ENCODE measurements at places on chromosomes 11 and 22.
A peak's percentile ranks its signal among the peaks of the same experiment; 100 is the strongest.

DNA sequence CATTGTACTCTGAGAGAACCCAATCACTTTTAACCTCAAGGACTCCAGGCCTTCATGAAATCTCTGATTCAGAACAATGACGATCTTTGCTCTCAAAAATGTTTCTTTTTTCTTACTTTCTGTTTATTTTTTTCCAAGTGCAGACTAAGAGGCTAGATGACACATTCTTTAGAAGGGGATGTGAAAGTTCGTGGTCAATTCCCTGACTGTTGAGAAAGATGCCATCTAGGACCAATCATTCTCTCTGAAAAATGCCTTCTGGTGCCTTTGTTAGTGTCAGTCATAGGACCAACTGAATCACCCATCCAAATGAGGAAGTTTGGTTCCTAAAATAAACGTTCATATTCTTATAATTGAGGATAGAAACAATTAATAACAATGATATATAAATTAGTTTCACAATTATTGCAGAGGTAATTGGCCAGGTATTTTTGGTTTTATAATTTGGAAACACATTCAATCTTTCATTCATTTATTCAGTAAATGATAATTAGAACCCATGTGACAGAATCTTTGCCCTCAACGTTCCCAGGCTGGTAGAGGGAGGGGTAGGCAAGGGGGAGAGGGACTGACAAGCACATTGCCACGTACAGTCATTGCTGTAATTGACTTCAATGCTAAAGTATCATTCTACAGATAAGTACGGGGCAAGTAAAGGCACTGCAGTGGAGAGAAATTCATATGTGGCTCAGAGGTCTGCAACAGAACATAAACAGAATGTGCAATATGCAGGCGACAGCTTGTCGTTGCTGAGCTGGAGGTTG lies 333.4 kb upstream of the MPPED2 start:
- peak; percentile 6 for DNase-seq

- peak; percentile 32 for DNase-seq
These were observed 81.9 kb downstream of the LRRC32 start for GRCh38 chr11:76588455-76589325.

- DNase-seq, result no peak
These were observed 44.7 kb upstream of the CXCR5 start for GRCh38 chr11:118838905-118839553.

- no peak for DNase-seq
These were observed 65.6 kb upstream of the OR5AK2 start for GRCh38 chr11:56923116-56923515.

DNA sequence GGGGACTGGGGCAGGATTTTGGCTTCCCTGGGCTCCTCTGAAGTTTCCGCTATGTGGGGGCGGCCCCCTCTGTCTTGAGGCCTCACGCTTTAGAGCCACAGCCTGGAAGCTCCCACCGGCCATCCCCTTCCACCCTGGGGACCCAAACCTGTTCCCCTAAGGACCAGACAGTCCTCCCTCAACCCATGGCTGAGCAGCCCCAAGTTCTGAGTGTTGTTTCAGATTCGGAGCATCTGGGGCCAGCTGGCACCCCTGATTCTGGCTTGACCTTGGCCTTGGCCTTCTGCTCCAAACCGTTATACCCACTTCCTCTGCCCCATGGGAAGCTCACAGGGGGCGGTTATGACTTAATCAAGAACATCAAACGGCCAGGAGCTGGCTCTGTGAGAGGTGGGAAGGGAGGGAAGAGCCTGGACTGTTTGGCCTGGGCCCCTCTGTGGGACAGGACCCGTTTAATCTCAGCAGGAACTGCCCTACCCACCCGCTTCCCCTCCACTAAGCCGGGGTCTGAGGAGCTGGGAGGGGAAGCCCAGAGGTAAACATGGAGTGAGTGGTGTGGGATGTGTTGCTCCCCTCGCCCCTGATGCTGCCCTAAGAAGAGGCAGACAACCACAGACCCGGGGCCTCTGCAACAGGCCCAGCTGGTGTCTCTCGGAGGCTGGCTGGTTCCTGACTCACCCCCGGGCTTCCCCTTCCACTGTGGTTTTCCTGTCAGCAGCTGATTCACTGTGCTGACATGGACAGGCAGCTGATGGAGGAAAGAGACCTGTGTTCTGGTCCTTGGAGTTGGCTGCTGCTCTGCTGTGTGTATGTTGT lies 3.4 kb downstream of the CD82 start:
- DNase-seq, result peak; percentile 88

GRCh38 chr11:101470419-101470818 lies 113.4 kb downstream of the TRPC6 start:
- DNase-seq, result no peak
